ENCODE measurements at places on chromosomes 4 and X. TPM values are rescaled to one million over a fixed set of nuclear protein-coding genes. Genes with fewer than 3 reads are reported as not detected.

Gene F8
- total RNA-seq = 5.5 TPM

Gene CLGN
- total RNA-seq = 11.6 TPM

Gene TECRL
- not detected for total RNA-seq

Gene FGD1
- total RNA-seq = 9.3 TPM

Data from smooth muscle cell of trachea (primary cell).